Bronchial smooth muscle cell (primary cell): ENCODE measurements at places on chromosomes 5 and 9. TPM values are rescaled to one million over a fixed set of nuclear protein-coding genes. Genes with fewer than 3 reads are reported as not detected.

Gene TLX3
- total RNA-seq = not detected in 2 replicates

Gene FAF2
- 33.7 and 34.3 TPM in 2 replicates for total RNA-seq

Gene SEPTIN8
- total RNA-seq = 39.7 and 67.2 TPM in 2 replicates

Gene QRFP
- not detected in 2 replicates for total RNA-seq

Gene SARDH
- total RNA-seq = 3.0 and 4.6 TPM in 2 replicates

Gene PCDHGA8
- 3.5 and 4.4 TPM in 2 replicates for total RNA-seq

Gene RELL2
- total RNA-seq = 0.77 and 1.4 TPM in 2 replicates

Gene PLPP6
- total RNA-seq = 5.2 and 6.6 TPM in 2 replicates

Gene WNT8A
- not detected in 2 replicates for total RNA-seq

Gene TRIM14
- total RNA-seq = 0.94 and 1.4 TPM in 2 replicates

Gene ADAMTS19
- under 0.01 TPM in 1 of 2 replicates, not detected in the other for total RNA-seq

Gene FRMD3
- 0.26 and 0.79 TPM in 2 replicates for total RNA-seq

Gene PCDHA11
- 0.09 and 0.16 TPM in 2 replicates for total RNA-seq

Gene NTNG2
- 3.5 and 4.0 TPM in 2 replicates for total RNA-seq
